CMK (cell line): ENCODE measurements at places on chromosomes 5 and 9.

GRCh38 chr5:132439521-132440089 lies 51.0 kb downstream of the IRF1 start:
- DNase-seq, result no peak

DNA sequence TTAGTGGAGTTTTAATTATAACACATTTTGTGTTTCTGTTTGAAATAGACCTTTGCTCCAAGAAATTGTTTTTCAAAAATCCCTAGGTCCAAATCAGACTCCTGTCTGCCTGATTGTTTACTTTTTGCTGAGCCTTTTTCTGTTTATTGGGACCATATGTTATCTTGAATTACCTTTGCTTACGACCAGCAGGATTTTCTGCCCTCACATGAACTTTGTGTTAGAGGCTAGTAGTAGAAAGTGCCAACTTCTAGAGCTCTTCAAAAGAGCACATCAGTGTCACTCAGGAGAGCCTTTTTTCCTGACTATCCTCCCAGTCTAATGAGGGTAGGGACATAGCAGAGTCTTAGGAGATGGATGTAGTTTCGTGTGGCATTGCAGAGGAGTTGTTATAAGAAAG lies 10.2 kb downstream of the RECK start:
- DNase-seq, result no peak

GRCh38 chr5:120258123-120258522 lies 206.0 kb upstream of the PRR16 start:
- DNase-seq, result no peak

DNA sequence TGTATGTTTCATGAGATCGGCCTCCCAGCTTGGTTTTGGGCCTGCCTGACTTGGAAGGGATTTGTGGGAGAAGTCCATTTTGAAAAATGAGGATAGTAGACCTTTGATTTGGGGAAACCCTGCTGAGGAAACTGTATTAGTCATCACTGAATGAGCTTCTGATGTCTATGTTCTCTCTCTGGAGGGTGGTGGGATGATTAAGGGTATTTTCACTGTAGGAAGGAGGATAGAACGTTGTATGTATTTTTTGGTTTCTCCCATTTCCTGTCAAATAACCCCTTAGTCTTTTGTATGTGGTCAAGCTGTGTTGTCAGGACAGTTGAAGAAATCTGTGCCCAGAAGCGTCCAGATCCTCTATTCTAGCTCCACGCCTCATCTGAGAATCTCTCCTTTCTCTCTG lies 151.9 kb downstream of the INSYN2B start:
- no peak for DNase-seq

DNA sequence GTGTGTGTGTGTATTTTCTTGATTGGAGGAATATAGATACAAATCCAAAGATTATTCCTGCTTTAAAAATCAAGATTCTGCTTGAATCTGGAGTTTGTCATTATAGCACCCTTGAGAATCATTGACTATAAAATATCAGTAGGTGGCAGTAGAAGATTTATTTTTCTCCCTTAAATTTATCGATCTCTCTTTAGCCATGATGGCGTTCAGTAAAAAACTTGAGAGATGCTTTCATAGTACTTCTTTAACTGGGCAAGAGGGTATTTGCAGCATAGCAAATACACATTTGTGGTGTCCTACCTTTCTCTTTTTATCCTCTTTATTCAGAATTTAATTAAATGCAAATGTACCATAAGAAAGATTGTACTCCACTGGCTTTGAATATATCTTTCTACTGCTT lies 307.7 kb downstream of the ADGRV1 start:
- DNase-seq, result no peak

DNA sequence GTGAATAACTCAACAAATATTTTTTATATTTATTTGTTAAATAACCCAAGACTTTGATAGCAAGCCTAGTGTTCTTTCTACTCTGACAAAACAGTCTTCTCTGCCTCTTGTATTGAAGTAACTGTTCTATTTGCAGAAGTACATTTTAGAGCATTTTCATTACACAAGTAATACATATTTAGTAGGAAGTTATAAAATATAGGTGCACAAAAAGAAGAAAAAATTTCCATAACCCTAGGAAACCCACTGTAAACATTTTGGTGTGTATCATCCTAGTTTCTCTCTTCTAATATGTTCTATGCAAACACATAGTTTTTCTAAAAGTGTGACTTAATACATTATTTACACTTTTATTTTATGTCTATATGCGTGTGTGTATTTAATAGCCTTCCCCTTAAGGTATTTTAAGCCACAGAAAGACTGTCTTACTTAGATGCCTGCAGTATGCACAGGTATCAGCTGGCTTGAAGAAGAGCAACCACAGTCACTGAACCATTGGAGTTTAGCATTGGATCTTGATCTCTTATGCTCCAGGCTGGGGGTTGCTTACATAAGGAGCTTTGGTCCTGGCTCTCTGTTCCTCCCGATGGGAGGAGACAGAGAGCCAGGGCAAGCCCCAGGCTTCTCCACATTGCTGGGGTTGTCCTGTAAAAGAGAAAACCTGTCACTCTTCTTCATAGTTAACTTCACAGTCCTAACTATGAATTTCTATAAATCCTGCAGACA lies 3.8 kb downstream of the SELENOP start:
- DNase-seq, result no peak

DNA sequence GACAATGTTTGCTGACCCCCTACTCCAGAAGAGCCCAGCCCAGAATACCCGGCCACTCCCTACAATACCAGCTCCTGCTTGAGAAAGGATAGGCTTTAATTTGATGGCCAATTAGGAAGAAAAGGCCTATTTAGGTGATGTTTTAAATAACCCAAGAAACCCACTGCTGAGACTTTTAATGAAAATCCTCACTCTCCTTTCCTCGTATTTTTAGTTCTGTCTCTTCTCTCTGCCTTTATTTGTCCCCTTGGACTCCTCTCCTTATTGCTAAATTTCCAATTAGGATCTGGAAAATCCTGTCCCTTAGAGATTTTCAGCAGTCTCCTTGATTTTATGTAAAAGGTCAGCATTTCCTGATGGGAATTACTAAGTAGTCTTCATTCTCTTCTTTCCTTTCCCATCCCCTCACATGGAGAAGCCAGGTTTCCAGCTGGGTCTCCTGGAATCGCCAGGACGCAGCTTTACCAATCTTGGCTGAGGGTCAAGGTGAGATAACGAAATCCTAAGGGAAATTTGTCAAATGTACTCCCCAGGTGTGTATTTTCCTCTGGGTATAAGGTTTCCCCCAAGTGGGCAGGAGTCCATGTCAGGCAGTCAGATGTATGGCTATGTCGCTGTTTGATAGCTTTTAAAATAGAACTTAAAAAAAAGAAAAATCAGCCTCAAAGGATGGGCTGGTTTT lies 11.7 kb downstream of the STC2 start:
- no peak for DNase-seq

GRCh38 chr9:88990729-88991065 lies 571 bp upstream of the S1PR3 start:
- no peak for DNase-seq

DNA sequence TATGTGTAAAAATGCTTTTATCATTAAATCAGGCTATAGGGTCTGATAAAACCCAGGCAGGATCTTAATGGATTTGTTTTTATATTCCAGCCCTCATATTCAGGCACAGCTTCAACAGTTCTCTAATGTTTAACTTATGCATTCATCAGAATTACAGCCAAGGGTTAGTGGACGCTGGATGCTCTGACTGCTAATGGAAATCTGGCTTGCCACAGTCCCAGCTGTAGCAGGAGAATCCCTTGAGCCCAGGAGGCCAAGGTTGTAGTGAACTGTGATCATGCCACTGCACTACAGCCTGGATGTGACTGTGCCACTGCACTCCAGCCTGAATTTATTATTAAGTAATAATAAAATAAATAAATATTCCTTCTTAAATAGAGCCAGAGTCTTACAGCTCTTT lies 98.0 kb downstream of the SLC25A46 start:
- no peak for DNase-seq

DNA sequence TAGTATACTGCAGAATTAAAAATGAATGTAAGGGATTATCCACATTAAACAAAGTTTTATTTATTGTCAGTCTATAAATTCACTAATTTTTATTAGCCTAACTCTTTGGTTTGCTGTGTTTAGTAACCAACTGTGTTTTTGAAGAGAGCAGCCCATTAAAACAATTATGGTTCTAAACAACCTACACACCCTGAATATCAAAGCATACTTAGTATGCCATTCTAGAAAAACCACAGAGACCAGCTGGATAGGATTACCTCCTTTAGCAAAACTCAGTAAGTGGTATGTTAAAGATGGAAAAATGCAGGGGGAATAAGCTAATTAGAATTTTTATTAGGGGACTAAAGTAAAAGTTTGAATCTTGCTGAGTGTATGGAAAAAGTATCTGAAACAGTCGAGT lies 1981.7 kb upstream of the NUDT12 start:
- no peak for DNase-seq

GRCh38 chr9:137314561-137315560 lies 12.8 kb upstream of the NRARP start:
- no peak for DNase-seq

DNA sequence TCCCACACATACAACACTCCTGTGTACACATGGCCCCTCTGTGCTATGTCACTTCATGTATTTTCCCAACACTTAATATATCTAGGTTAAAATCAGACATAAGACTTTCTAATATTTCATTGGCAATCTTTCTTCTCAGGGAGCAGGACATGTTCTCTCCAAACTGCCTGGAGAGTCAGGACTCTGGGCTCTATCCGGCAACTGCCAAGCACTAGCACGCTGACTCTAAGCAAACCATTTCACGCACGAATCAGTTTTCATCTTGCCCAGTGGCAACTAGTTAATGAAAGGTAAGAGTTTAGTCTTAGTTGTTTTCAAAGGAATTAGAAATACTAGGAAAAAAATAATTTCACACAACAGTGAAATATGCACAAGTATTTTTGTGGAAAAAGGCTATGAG lies 124.8 kb downstream of the NFIB start:
- DNase-seq, result no peak

DNA sequence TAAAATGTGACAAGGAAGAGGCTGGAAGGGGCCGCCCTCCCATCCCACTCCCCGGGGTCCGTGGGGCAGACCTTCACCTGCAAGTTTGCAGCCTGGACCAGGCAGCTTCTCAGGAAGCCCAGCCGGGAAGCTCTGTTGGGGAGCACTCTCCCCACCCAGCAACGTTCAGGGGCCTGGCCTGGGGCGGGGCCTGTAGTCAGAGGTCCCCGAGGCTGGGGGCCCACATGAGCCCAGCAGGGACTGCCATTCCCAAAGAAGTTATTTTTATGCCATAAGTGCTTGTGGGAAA lies 32.7 kb upstream of the NOTCH1 start:
- no peak for DNase-seq

DNA sequence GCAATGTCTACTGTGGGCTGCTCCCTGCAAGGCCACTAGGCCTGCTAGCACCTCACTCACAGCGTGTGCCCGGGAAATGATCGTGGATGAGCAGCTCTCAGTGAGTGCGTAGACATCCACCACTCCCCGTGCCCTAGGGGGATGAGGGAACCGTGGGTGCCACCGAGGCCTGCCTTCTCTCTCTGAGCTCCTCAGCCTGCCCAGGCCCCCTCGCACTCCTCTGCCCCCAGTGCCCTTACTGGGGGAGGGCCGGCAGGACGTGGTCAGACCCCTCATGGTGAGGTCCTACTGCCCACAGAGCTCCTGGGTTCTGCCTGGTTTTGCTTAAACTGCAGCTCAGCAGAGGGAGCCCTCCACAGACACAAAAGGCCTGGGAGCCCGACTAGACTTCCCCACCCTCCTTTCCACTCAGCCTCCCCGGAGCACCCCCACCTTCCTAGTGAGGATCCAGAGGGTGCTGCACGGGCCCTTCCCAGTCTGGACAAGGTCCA lies 220.0 kb downstream of the CACNA1B start:
- DNase-seq, result no peak

DNA sequence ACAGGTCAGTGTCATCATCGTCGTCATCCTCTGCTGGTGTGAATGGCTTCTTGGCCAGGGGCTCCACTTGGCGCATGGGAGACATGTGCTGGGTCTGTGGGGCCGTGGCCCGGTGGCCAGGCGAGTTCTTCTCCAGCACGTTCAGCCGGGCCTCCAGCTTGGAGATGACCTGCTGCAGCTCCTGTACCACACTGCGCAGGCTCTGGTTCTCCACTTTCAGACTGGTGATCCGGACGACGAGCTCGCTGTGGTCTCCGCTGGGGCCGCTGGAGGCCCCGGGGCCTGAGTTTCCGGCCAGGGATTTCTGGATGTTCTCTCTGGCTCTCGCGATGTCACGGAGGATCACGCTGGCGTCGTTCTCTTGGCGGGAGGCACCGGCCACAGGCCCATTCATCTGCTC lies 40.6 kb downstream of the ZNF484 start:
- no peak for DNase-seq

DNA sequence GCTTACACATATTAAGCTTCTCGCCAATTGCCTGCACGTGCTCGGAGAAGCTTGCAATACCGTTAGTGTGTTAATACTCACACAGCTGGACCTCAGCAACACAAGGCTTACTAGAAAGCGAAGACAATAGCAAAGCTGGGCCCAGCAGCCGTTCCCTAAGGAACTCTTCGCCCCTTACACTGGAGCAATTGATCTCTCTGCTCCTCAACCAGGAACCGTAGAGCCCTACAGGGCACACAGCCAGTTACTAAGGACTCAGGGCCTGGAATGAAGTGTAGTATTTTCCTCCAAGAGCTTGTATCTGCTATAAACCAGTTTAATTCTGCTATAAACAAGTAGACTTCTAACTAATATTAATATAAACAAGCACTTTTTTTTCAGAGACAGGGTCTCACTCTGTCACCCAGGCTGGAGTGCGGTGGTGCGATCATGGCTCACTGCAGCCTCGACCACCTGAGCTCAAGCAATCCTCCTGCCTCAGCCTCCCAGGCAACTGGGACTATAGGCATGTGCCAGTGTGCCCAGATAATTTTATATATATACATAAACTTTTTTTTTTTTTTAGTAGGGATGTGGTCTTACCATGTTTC lies 67.0 kb upstream of the SIMC1 start:
- DNase-seq, result no peak

DNA sequence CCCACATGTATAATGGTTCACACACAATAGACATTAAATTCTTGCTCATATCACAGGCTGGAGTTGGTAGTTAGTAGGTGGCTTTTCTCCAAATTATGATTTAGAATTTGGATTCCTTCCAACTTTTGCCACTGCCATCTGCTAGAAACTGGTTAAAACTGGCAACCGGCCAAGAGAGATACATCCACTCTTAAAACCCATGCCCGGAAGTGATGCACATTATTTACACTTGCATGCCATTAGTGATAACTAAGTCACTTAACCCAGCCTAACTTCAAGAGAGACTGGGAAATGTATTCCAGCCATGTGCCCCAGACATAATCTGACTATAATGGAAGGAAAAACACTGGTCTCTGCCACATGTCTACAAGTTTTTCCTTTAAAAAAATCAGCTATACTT lies 395.7 kb upstream of the SEMA6A start:
- DNase-seq, result no peak

DNA sequence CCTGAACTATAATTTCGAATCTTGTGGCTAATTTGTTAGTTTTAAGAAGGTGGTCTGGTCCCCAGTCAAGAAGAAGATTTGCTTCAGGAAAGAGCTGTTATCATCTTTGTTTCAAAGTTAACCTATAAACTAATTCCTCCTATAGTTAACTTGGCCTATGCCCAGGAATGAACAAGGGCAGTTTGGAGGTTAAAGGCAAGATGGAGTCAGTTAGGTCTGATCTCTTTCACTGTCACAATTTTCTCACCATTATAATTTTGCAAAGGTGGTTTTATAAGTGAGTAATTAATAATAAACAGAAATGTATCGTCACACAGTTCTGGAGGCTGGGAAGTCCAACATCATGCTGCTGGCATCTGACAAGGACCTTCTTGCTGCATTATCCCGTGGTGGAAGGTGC lies 238.6 kb downstream of the PIK3R1 start:
- DNase-seq, result no peak
